AG10803 (cell line): ENCODE measurements at places on chromosomes 11 and 22.

DNA sequence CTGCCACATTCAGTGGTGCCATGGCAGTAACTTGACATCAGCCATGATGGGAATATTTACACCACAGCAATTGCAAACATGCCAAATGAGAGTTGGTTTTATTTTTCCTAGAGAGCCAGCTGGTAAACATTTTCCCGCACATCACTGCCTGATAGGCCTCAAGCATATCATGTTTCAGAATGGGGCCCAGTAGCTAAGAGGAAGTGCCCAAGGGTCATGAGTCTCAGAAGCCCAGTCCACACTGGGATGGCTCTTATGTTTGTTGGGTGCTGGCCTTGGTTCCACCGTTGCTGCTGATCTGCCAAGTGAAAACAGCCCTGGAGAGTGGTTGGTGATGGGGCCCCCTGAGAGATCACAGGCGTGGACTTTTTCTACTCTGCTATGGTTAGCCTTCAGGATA is 64.3 kb upstream of the NAV2 start:
- DNase-seq: no peak

DNA sequence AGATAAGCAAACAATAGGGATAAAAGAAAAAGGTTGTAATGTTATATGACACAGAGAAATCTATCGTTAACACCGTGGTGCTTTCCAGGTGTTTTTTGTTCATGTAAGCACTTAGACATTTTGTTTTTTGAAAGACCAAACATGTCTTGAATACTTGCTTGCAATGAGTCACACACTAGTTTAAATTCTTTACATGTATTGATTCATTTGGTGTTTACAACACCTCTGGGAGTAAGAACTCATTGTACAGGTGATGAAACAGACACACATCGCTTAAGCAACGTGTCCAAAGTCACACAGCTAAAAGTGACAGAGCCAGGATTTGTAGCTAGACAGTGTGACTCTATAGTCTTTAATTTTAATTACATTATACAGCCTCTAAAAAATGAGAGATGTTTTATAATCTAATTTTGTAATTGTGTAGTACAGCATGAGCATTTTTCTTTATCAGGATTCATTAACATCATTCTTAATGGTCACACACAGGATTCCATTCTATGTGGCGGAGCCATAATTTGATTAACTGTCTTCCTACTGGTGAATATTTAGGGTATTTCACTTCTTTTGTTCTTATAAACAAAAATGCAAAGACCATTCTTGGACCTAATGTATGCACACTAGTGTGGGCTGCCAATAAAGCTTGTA is 148.8 kb downstream of the DBX1 start:
- DNase-seq: peak; percentile 45

GRCh38 chr22:47452184-47452583 is 689.7 kb downstream of the TBC1D22A start:
- no peak for DNase-seq

DNA sequence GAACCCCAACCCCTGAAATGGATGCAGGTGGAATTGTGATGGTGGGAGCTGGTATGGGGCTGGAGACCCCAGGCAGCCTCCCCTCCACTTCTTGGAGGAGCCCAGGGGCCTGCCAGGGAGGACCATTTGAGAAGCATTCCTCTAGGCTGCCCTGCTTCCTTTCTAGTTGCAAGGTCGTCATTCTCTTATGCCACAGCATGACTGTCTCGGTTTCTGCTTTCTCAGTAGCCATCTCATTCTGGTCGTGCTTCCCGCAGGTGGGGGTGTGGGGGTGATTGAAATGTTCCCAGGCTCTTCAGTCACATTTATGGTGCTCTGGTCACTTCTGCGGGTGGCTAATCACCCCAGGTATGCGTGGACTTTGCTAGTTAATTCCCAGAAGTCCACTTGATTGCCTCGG is 223.7 kb upstream of the TBCEL start:
- no peak for DNase-seq

GRCh38 chr11:83511646-83512045 is 225.5 kb upstream of the CCDC90B start:
- DNase-seq: no peak

- no peak for DNase-seq
Observed at GRCh38 chr11:71927820-71928736, at the start of gene XNDC1N. TSS of gene XNDC1N (minus strand) at chr11:71928594. CDS start at chr11:71923353, 5,241 bp downstream.

GRCh38 chr11:47928426-47928825 is 51.9 kb upstream of the PTPRJ start:
- DNase-seq: no peak

GRCh38 chr11:93477684-93478234 is 65.4 kb downstream of the SMCO4 start:
- no peak for DNase-seq

DNA sequence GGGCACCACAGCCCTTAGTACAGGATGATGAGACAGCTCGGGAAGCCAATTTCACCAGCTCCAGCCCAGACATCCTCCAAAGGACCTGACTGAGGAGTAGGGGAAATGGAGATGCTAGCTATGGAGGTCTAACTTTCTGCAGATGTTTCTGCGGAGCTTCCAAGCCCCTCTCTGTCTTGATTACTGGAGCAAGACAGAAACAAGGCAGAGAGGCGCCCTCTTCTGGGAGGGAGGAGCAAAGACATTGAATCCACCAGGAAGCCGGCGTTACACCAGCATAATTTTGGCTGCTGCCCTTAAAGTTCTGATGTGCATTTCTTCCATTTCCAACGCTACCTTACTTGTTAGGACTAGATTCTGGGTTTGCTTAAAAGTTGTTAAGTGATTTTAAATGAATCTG is 107.3 kb upstream of the HSD17B12 start:
- DNase-seq: no peak

DNA sequence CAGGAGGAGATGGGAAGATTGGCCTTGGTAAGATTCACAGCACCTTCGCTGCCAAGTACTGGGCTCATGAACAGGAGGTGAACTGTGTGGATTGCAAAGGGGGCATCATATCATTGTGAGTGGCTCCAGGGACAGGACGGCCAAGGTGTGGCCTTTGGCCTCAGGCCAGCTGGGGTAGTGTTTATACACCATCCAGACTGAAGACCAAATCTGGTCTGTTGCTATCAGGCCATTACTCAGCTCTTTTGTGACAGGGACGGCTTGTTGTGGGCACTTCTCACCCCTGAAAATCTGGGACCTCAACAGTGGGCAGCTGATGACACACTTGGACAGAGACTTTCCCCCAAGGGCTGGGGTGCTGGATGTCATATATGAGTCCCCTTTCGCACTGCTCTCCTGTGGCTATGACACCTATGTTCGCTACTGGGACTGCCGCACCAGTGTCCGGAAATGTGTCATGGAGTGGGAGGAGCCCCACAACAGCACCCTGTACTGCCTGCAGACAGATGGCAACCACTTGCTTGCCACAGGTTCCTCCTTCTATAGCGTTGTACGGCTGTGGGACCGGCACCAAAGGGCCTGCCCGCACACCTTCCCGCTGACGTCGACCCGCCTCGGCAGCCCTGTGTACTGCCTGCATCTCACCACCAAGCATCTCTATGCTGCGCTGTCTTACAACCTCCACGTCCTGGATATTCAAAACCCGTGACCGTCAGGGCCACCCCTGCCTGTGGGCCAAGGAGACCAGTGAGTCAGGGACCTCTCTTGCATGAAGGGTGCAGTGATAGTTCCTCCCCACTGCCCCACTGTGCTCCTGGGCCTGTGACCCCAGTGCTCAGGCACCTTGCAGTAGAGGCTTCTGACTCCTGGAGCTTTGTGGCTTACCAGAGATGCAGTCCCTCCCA is 83.6 kb downstream of the BCR start:
- no peak for DNase-seq

DNA sequence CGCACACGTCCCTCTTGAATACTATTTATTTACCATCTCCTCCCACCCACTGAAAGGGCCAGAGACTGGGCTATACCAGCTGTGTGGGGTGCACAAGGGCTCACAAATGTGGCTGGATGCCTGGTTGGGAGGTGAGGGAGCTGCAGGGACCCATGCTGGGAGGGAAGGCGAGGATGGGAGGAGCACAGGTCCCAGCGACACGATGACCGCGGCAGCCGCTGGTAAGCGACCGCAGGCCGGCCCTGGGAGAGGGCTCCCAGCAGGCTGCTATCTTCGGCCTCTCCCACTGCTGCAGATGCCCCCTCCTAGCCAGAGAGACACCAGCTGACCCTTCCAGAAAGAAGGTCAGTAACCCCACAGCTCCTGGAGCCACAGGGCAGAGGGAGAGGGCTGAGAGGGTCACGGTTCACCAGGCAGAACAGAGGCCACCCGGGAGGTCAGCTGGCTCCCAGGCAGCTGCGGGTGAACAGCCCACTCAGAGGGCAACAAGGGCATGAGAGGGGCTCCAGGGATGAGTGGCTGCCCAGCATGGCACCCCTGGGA is 163.9 kb downstream of the CRYBB2 start:
- no peak for DNase-seq

GRCh38 chr22:30167734-30168133 is 78.8 kb downstream of the LIF start:
- DNase-seq: no peak

GRCh38 chr22:48850658-48851287 is 976.9 kb downstream of the BRD1 start:
- no peak for DNase-seq

DNA sequence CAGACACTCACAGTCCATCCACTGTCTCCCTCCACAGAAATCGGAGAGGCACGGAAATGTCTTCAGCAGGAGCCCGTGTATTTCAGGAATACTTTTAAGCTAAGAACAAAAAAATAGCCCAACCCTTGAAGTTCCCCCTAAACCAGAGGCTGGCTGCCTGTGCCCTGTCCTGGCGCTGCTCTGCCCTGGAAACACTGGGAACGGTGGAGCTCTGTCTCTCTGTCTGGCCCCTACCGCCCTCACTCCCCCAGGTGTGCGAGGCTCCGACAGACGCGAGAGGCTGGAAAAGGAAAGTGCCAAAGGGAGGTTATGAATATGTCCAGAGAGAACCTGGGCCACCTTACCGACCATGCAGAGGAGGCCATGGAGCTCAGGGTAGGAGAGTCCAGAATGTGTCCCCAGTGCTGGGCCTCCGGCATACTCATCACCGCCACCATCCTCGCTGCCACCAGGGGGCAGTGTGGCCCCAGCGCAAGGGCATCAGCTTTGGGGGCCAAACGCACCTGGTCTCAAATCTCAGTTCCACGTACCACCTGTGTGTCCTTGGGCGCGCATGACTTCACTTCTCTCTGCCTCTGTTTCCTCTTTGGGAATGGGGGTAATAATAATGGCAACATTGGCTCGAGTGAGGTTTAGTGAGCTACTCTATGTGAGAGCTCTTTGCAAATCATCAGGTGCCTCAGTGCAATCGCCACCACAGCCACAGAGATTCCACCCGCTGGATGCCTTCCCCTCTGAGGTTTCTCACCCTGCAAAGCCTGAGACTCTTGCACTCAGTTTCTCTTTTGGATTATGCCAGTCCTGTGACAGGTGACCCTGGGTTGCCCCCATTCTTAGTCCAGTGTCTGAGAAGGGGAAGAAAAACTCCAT is 10.4 kb upstream of the SLCO2B1 start:
- DNase-seq: peak; percentile 13

GRCh38 chr11:69263736-69264052 is 30.3 kb upstream of the MYEOV start:
- no peak for DNase-seq

DNA sequence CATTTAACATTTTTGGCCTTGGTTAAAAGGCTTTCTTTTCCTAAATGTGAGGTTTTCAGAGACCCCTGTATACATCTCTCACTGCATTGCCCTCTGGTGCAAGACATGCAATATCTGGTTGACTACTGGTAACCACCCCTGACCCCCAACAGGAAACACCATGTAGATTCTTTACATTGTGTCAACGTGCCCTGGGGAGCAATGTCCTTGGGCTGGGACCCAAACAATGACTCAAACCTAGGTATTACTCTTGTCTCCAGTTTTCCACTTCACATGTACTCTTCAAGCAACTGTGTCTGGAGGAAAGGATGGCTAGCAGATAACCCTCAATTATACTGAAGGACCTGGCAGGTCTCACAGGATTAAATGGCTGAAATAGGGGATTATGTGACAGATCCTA is 1.1 kb upstream of the GPR83 start:
- DNase-seq: no peak

- no peak for DNase-seq
Observed at GRCh38 chr22:40334899-40335298, 11.4 kb upstream of the ADSL start.

DNA sequence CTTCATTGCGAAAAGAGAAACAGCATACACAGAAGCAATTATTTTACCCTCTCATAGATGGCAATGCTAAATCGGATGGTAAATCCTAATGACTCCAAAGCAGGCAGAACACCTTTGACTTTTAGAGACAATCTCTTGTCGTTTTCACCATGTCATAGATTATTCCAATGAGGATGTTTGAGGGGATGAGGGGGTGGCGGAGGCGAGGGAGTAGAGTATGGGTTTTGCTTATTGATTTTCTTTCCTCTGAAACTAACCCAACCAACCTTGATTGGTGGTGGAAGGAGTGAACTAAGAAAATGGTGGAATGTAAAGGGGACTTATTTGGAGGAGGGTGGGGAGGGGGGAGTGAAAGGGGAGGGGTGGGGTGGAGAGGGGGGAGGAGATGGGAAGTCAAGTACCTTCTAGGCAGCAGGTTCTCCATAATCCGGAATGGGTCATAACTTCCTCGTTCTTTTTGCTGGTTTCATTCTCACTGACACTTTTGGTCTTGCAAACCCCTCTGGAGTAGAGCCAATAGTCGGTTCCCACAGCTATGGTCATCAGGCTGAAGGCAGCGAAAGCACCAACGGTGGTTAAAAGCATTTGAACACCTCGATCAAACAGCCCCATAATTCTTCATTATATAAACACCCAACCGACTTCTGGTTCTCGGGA is 1.5 kb downstream of the CACNG2 start:
- no peak for DNase-seq

DNA sequence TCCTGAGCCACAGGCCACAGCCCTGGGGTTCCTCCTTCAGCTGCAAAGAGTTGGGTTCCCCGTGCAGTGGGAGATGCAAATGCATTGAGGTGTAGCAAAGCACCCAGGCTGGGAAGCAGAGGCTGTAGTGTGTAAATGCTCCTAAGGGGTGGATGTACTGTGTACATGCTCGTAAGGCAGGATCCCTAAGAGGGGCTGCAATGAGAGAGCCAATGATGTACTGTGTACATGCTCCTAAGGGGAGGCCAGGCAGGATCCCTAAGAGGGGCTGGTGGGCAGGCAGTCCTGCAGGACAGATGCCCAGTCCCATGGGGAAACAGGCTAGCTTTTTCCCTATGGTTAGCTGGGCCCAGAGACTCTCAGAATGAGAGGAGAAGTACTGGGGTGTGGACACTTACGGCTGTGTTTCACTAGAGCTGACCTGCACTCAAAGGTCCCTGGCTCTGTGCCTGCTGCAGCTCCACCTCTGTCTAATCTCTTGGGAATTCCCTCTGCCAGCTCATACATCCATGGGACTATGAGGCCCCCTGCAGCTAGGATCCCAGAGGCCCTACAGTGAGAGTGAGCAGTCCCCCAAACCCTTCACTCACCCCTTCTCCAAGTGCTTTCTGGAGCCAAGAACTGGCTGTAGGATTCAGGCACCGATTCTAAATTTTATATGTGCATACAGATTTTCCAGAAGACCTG is 261.9 kb upstream of the LUZP2 start:
- DNase-seq: no peak

- no peak for DNase-seq
Observed at GRCh38 chr22:22744412-22745224, 100.2 kb downstream of the GGTLC2 start.
